Fibroblast of mammary gland (primary cell): ENCODE measurements at places on chromosomes 4 and X.

DNA sequence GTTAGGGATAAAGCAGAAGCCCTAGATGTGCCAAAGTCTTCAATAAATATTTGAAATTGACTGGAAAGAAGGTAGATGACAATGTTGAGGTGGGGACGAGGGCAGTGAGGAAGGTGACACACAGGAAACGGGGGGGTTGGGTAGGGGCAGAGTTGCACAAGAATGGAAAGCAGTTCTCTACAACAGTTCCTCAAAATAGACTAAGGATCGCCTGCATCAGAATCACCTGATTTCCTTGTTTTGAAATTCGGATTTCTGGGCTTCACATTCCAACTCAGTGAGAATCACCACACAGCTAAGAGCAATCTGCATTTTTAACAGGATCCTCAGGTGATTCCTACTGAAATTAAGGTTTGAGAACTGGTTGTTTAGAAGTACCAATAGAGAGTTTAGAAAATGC lies 70.6 kb downstream of the ARFIP1 start:
- peak; percentile 49 for DNase-seq

DNA sequence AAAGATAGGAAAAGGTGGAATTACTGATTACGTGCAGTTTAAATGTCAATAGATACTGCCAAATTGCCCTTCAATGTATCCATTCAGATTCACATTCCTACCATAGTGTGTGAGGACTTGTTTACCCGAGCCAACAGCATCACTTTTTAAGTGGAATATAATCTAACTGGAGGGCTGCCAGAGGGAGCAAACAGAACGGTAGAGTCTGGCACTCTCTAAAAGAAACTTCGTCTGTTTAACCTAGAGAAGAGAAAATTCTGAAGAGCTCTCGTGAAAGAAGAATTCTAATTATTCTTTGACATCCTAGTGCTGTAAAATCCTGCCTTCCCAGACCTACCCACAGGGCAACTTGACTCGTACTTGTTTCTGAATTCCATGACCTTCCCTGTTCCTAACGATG lies 23.2 kb downstream of the SMIM43 start:
- no peak for DNase-seq

GRCh38 chr4:40507977-40508376 lies 121.7 kb downstream of the RBM47 start:
- DNase-seq = no peak

GRCh38 chrX:63186137-63186536 lies 165.0 kb downstream of the SPIN4 start:
- no peak for DNase-seq

GRCh38 chrX:44784241-44784640 lies 59.6 kb upstream of the DUSP21 start:
- peak; percentile 7 for DNase-seq

DNA sequence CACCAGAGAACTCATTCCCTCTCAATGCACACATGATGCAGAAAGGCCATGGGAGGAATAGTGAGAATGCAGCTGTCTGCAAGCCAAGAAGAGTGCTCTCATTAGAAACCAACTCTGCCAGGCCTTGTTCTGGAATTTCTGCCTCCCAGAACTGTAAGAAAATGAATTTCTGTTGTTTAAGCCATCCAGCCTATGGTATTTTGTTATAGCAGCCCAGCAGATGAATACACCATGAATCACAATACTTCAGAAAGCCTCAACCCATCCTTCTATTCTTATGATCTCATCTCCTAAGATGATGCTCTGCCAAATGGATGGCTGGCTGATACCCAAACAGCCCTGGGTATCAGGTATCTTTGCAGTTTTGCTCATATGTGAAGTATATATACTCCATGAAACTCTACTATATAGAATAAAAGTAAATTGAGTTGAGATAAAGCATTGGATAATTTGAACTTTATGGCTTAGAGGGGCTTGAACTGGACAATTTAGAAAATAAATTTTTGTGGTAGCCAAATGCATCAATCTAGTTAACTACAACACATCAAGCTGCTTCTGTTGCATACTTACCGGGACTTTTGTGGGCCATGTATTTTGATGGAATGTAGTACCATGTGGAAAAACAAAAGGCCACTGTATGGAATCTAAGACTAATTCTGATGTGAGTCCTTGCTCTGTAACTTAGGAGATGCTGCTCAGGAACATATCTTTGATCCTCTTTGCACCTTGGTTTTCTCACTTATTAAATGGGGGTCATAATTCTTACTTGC lies 245.9 kb downstream of the HS3ST1 start:
- peak; percentile 78 for DNase-seq

- DNase-seq = no peak
Observed at GRCh38 chr4:20378181-20378580, 126.5 kb downstream of the SLIT2 start.
